Posterior vena cava (tissue), 2 donors: ENCODE measurements at places on chromosomes 16 and 17. TPM values are rescaled to one million over a fixed set of nuclear protein-coding genes. Genes with fewer than 3 reads are reported as not detected.

HAP1 gene
- 0.19 TPM for total RNA-seq

ODAD4 gene
- total RNA-seq = 0.74 TPM

DNA sequence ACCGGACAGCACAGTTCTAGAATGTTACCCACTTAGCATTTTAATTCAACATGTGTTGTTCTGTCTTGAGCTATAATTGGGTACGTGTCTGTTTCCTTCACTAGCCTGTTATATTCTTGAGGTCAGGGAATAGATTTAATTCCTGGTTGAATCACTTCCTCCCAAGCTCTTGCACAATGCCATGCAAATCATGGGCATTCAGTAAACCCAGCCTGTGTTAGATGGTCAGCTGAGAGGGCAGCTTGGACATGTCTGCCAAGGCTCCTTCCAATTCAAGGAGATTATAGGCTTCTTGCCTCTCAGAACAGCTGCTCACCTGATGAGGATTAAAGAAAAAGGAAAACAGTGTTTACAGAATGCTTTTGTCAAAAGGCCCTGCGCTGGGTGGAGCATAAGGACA is 12.6 kb downstream of the C1QTNF1 start:
- peak; percentile 57 for DNase-seq

DNA sequence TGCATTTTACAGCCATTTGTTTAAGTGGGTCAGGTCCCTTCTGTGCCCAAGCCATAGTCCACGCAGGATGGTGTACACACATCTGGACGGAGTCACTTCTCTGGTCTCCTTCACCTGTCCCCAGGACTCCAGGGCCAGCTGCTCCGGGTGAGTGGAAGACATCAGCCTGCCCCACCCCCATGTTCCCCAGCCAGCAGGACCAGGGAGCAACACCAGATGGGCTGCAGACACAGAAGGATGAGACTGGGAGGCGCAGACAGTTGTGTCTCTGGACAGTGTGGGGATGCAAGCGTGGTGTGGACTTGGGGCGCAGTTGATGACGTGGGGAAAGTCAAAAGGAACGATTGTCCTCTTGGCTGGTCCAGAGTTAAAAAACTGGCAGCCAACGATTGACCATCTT is 24.6 kb upstream of the WFDC1 start:
- peak; percentile 42 for DNase-seq

DNA sequence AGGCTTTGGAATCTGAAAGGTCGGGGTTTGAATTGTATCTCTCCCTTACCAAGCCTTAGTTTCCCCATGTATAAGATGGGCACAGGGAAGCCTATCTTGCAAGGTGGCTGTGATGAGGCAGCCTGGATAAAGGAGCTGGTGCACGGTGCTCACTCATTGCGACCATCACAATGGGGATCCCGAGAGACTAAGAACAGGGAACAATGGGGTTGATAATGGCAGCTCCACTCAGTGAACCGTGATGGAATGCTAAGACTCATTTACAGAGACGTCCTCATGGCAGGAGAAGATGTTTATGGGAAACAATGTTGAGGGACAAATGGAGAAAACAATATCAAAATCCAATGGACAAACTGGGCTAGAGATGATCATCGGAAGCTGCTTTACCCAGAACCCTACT is 81.8 kb downstream of the SPACA3 start:
- no peak for DNase-seq

GRCh38 chr17:31404028-31404949 is 12.8 kb downstream of the RAB11FIP4 start:
- peak; percentile 67 for DNase-seq

DNA sequence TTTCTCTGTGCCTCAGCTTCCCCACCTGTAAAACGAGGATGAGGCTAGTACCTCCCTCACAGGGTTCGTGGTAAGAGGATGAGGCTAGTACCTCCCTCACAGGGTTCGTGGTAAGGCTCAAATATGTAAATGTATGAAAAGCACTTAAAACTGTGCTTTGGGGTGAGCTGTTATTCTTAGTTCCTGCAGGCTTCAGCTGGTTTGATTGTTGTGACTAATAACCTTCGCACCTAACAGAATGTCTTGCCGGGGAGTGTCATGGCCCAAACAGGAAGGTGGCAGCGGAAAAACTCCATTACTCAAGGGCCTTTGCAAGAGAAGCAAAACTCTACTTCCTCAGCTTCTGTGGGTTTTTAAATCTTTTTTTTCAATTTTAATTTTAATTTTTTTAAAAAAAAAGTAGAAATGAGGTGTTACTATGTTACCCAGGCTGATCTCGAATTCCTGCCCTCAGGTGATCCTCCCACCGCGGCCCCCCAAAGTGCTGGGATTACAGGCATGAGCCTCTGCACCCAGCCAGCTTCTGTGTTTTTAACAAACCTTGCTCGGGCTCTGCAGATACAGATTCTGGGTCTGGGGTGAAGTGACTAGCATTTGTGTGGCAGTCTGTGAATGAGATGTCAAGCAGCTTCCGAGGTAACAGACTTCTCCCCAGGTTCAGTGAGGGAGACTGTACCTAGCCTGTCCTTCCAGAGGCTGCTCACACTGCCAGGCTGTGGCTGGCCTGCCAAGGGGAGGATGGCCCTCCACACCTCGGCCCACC is 103.0 kb downstream of the RAB11FIP4 start:
- no peak for DNase-seq

DNA sequence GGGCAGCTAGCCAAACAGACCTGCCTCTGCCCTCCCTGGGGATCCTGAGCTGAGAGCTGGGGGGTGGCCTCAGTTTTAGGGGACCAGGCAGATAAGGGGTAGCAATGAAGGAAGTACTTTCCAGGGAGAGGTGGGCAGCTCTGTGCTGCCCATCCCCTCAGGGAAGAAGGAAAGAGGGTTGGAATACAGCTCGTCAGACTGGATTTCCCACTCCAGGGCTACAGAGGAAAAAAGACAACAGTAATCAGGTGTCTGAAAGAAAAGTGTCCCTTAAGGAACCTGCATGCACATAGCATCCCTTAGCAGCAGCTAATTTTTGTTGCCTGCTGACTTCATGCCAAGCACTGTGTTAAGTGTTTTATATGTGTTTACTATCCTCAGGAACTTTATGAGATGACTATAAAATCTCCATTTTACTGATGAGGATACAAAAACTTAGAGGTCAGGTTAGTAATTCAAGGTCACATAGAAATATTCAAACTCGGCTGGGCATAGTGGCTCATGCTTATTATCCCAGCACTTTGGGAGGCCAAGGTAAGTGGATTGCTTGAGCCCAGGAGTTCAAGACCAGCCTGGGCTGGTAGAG is 3.2 kb upstream of the MRPL58 start:
- DNase-seq = no peak

DNA sequence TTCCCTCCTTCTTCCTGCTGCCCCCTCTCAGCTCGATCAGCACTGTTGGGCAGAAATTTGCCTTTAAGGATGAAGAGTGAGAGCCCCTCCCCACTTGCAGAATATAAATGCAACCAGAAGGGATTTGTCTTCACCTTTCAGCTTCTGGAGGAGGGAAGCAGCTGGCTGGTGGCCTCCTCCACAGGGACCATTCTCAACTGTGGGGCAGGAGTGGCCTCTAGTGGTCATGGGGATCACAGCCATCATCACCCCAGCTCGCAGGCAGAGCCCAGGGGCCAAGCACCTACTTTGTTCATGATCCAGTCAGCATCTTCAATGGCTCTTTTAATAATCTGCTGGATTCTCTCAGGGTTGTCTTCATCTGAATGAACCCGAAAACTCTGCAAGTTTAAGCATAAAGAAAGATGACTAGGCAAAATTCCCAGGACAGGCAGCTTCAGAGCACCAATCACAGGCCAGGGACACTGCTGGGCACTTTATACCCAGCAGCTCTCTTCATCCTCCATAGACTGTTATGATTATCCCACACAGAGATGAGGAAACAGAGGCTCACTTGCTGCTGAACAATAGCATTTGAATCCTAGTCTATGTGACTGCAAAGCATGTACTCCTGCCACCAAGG is 13.1 kb downstream of the LYRM9 start:
- DNase-seq = peak; percentile 88

DNA sequence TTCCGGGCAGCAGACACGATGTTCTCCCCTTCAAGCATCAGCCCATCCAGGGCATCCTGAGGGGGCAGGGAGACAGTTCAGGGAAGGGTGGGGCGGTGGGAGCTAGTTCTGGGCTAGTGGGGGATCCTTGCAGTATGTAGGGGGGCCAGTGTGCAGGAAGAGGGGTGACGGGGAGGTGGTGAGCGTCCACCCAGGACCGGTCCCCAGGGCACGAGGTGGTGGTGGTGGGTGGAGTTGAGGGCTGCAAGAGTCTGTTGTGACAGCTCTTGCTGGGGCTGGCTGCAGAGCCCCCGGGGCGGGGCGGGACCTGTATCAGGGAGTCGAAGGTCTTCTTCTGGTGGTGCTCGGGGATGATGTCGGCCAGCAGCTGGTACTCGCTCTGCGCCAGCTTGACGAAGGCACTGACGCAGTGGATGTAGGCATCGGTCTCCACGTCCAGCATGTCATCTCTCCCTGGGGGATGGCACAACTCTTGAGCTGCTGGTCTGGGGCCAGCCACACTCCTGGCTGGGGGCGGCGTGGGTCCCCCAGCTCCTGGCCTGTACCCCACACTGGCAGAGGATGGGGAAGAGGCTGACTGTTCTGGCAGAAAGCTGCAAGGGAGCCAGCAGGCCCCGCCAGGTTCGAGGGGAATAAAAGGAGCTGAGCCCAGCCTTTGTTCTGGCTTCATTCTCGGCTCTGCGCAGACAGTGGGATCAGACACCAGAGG is 10.0 kb downstream of the ZACN start:
- no peak for DNase-seq
